Upper lobe of left lung (tissue), 6 donors: ENCODE measurements at places on chromosomes 12 and 14.

DNA sequence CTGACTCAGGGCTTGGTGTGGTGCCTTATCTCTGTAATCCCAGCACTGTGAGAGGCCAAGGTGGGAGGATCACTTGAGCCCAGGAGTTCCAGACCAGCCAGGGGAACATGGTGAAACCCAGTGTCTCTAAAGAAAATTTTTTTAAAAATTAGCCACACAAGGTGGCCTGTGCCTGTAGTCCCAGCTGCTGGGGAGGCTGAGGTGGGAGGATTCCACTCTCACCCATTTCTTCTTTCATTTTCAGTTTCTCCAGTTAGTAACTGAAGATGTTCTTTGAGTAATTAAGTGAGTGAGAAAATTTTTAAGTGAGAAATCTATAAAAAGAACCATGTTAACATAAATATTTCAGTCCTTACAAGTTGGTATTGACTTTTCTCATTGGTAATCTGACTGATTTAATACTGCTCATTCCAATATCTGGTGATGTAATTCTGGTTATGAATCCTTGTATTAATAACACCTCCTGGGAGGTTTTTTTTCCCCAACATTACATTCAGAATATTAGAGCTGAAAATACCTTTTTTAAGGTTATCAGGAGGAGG, 6.1 kb downstream of the METTL3 start:
- no peak for DNase-seq
- H3K4me3 ChIP-seq = no peak overlapping the region
- H3K4me1 ChIP-seq = peaks cover 16% of the 10 kb centered on the region
- no peaks in the 10 kb centered on the region for H3K36me3 ChIP-seq
- H3K27ac ChIP-seq = no peak overlapping the region

- no peak overlapping the region for H3K27ac ChIP-seq
- no peaks in the 10 kb centered on the region for H3K27me3 ChIP-seq
- no peak for DNase-seq
- no peaks in the 10 kb centered on the region for H3K4me1 ChIP-seq
- H3K36me3 ChIP-seq = no peaks in the 10 kb centered on the region
These were observed 384.8 kb downstream of the BMP4 start for GRCh38 chr14:53571641-53572328.

- no peak for DNase-seq
- H3K4me1 ChIP-seq = no peaks in the 10 kb centered on the region
- H3K27ac ChIP-seq = no peak overlapping the region
- H3K27me3 ChIP-seq = no peaks in the 10 kb centered on the region
These were observed 38.7 kb downstream of the ARID2 start for GRCh38 chr12:45768194-45768593.

DNA sequence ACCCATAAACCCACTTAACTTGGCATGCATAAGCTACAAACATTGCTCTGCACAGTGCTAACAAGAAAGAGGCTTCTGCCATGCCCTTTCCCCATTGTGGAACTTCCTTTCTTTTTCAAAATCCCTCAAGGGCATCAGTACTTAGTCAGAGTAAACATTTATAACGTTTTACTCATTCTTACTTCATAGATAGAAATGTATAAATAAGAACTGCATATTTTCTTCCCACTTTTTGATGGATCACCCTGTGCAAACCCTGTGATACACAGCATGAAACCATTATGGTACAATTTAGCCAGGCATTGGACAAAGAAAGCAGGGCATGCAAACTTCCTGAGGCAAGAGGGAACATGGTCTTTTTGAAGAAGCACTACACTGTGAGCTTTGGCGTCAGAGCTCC, 113.8 kb upstream of the FOXG1 start:
- H3K36me3 ChIP-seq = no peaks in the 10 kb centered on the region
- H3K4me1 ChIP-seq = no peaks in the 10 kb centered on the region
- H3K4me3 ChIP-seq = no peak overlapping the region
- H3K27ac ChIP-seq = no peak overlapping the region

DNA sequence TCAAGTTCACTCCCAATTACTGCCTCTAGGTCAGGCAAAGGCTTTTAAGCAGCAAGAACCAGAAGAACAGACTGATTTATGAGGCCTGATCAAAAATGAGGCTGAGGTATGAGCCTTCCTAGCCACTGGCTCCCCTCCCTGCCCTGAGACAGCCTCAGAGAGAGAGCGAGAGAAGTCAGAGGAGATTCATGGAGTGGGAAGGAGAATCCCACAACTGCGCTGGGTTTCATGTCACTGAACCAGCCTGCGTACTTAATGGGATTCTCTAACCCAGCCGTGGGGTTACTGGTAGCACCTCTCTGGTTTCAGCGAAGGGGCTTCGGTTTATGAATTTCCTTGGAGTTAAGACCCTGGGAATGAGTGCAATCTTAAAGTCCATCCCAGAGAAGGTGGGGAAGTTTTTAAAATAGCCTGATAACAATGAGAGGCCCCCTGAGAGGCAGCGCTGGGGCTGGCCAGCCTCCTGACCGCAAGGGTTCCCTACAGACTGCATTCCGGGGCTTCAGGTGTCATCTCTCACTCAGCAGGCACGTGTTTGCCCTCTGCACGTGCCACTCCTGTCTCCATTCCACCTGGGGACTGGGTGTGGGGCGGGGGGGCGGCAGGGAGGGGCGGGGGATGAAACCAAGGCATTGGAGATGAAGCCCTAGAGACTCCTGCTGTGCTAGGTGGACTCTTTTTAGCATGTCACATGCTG, 6.1 kb upstream of the GPRC5A start:
- peaks cover 13% of the 10 kb centered on the region for H3K4me1 ChIP-seq
- H3K4me3 ChIP-seq = no peak overlapping the region
- H3K27ac ChIP-seq = peak overlapping the region; percentile 50
- H3K36me3 ChIP-seq = no peaks in the 10 kb centered on the region
- no peaks in the 10 kb centered on the region for H3K27me3 ChIP-seq

DNA sequence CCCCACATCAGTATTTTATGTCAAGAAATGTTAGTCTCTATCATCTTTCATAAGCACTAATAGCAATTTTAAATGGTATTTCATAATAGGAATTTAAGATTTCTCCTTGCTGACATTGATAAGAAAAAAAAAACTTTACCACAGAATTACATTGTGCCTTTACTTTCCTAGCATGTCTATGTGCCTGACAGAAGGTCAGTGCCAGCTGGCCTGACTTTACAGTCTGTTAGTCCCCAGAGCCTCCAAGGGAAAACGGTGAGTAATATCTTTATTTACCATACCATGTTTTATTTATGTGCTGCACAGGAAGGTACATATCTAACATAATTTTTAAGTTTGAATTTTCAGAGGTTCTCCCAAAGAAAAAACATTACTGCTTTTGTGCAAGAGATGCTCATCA, 152.0 kb upstream of the AEBP2 start:
- H3K36me3 ChIP-seq = no peaks in the 10 kb centered on the region
- H3K27me3 ChIP-seq = no peaks in the 10 kb centered on the region
- H3K4me1 ChIP-seq = no peaks in the 10 kb centered on the region
- no peak overlapping the region for H3K4me3 ChIP-seq

DNA sequence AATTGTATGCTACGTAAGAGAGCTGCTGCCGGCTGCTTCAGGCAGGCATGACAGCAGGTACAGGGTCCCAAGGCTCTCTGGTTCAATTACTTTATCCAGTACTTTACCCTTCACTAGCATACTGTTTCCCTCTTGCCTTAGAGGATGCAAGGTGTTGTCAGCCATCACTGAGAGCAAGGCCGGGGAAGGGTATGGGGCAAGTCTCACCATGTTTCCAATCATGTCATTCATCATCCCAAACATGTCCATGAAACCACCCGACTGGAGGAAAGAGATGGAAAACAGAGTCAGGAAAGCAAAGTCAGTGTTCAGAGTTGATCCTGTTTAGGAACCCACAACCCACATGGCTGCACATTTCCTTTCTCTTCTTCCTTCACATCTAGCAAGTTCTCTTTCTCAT, 2.4 kb downstream of the MLF2 start:
- no peak for DNase-seq
- H3K4me3 ChIP-seq = no peak overlapping the region
- peaks cover 61% of the 10 kb centered on the region for H3K36me3 ChIP-seq

GRCh38 chr12:105523164-105524057, 192.9 kb downstream of the C12orf75 start:
- peak; percentile 26 for DNase-seq
- H3K4me1 ChIP-seq = peaks cover 8% of the 10 kb centered on the region
- H3K27ac ChIP-seq = no peak overlapping the region
- H3K4me3 ChIP-seq = no peak overlapping the region

GRCh38 chr12:124939079-124939420, 24.6 kb upstream of the UBC start:
- no peaks in the 10 kb centered on the region for H3K27me3 ChIP-seq
- H3K36me3 ChIP-seq = no peaks in the 10 kb centered on the region

DNA sequence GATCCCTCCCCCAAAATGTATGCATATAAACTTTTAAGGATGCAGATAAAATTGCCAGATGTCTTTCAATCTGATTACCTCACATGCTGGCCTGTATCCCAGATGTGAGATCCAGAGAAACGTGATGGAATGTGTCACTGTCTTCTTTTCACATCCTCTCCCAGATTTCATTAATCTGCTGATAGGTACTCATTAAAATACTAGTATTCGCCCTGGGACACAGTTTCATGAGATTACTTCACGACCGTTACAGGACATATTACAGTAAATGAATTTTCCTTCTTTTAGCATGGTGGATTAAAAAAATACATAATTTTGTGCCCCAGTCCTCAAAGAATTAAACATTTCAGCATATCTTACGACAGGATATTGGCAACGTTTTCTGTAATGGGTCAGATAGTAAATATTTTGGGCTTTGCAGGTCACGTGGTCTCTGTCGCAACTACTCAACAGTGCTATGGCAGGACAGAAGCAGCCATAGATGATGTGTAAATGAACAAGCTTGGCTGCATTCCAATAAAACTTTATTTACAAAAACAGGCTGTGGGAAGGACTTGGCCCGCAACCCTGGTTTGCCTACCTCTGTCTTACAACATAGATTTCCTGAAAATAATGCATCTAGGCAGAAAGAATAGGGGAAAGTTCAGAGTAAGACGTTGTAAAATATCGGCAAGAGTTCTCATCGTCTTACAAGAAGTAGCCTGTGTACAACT, 156.0 kb upstream of the DIO3 start:
- no peaks in the 10 kb centered on the region for H3K36me3 ChIP-seq
- no peak overlapping the region for H3K4me3 ChIP-seq
- DNase-seq = no peak
- H3K27ac ChIP-seq = no peak overlapping the region
- H3K4me1 ChIP-seq = peaks cover 26% of the 10 kb centered on the region

DNA sequence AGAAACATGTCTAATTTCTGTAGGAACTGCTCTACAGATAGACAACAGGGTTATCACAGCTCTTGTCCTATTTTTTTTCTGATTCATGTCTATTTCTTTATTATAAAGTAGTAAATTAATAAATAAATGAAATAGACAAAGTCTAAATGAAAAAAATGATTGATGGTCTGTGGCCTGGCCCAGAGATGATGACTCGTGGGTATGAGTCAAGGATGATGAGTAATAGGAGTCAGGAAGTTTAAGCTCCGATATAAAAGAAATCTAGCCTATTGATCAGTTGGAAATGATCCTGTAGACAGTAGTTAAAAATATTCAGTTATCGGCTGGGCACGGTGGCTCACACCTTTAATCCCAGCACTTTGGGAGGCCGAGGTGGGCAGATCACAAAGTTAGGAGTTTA, 90.6 kb upstream of the RTL1 start:
- H3K4me3 ChIP-seq = no peak overlapping the region
- no peak overlapping the region for H3K27ac ChIP-seq
- DNase-seq = no peak

GRCh38 chr12:113332688-113333417, 2.1 kb downstream of the SLC8B1 start:
- H3K27me3 ChIP-seq = no peaks in the 10 kb centered on the region
- no peak for DNase-seq
- H3K4me1 ChIP-seq = peaks cover 38% of the 10 kb centered on the region
- peaks cover 17% of the 10 kb centered on the region for H3K36me3 ChIP-seq
- H3K27ac ChIP-seq = peak overlapping the region; percentile 92

- no peak overlapping the region for H3K27ac ChIP-seq
- H3K27me3 ChIP-seq = no peaks in the 10 kb centered on the region
- no peak for DNase-seq
These were observed 45.6 kb upstream of the SGPP1 start for GRCh38 chr14:63773504-63773903.

- no peak for DNase-seq
- no peaks in the 10 kb centered on the region for H3K4me1 ChIP-seq
- H3K4me3 ChIP-seq = no peak overlapping the region
- H3K27ac ChIP-seq = no peak overlapping the region
These were observed 82.7 kb downstream of the SDR9C7 start for GRCh38 chr12:56851462-56851861.

DNA sequence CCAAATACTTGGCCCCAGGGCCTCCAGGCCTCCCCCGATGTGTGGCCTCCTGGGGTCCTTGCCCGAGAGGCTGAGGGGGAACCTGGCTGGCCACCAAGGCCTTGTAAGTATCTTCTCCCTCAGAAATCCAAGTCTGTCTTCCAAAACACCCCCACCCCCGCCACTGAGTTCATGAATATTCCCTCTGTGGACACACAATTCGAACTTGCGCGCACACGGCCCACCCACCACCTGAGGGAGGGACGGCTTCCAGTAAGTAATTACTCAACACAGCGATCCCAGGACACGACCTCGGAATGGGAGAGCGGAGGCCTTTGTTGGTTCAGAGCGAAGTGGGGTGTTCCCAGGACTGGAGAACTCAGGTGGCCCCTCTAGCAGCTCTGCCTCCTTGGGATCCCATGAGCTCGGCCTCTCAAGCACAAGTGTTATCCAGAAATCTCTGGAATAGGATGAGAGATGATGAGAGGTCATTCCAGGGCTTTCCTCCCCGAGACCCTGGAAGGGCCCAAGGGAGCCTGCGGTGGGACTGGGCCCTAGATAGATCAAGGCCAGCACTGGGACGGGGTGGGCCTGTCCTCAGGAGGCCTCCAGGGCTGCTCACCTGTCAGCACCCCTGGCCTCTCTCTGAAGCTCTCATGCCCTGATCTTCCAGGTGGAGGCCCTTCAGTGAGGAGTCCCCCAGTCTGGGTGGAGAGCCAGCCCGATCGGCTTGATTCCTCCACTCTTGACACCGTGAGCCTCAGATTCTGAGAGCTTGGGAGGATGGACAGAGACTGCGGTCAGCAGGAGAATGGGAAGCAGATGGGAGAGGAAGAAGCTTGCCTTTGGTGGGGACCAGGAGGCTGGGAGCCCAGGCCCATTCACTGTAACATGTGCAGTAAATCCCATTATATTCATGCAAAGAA, 219.0 kb upstream of the RTL1 start:
- no peaks in the 10 kb centered on the region for H3K27me3 ChIP-seq
- H3K4me3 ChIP-seq = no peak overlapping the region
- no peaks in the 10 kb centered on the region for H3K4me1 ChIP-seq
- no peak for DNase-seq
- H3K27ac ChIP-seq = no peak overlapping the region

GRCh38 chr14:24783791-24784190, 149.8 kb upstream of the GZMB start:
- no peak for DNase-seq
- no peak overlapping the region for H3K4me3 ChIP-seq
- H3K4me1 ChIP-seq = peaks cover 2% of the 10 kb centered on the region
- H3K27me3 ChIP-seq = no peaks in the 10 kb centered on the region

DNA sequence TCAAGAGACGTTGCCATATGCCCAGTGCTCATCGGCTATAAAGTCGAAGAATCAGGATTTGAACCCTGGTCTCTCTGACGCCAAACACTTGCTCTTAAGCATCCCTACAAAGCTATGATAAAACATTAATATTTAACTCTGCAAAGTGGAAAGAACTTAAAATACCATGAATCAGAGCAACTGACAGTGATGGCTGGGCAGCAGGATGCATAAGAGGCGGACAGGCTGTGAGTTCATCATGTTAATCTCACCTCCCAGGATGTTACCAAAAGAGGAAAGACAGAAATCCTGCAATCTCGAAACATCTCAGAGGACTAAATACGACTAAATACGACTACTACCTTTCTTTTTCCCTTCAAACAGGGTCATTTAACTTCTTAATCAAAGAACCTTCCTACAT, 5.8 kb downstream of the DICER1 start:
- H3K36me3 ChIP-seq = no peaks in the 10 kb centered on the region
- no peak overlapping the region for H3K27ac ChIP-seq
- H3K27me3 ChIP-seq = no peaks in the 10 kb centered on the region
- DNase-seq = no peak
- H3K4me1 ChIP-seq = peaks cover 67% of the 10 kb centered on the region
